ENCODE measurements at places on chromosomes 6 and 20.

- DNase-seq, result no peak
Measured at GRCh38 chr6:19999319-20000191, 162.4 kb downstream of the ID4 start.

DNA sequence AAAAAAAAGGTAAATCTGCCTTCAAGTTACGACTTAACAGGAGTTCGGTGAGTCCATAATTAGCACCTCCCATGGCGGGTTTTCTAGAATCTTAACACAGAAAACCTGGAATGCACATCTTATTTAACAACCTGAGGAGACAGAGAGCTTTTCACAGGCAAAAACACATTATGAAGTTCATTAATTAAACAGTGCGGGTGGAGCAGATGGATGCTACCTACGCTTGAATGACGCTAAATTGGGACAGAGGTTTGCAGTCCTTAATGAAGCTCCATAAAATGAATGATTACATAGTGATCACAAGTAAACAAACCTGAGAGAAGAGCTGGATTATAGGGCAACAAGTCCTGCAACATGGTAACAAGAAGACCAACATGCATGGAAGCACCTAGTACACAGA is 81.0 kb downstream of the INSM1 start:
- DNase-seq, result no peak

- no peak for DNase-seq
Measured at GRCh38 chr6:153251326-153251725, 120.2 kb upstream of the RGS17 start.

GRCh38 chr6:139308286-139308916 is 16.6 kb upstream of the TXLNB start:
- no peak for DNase-seq

GRCh38 chr6:35197196-35197595 is 16.6 kb upstream of the SCUBE3 start:
- DNase-seq, result no peak

GRCh38 chr20:43534791-43535350 is 24.0 kb upstream of the SGK2 start:
- no peak for DNase-seq

GRCh38 chr6:3848380-3848779 is 793 bp upstream of the FAM50B start:
- no peak for DNase-seq

GRCh38 chr20:53656293-53657202 is 62.9 kb upstream of the ZNF217 start:
- no peak for DNase-seq

GRCh38 chr20:16761305-16761829 is 13.2 kb downstream of the OTOR start:
- DNase-seq, result peak; percentile 38

- DNase-seq, result no peak
Measured at GRCh38 chr6:112501705-112502104, 154.6 kb downstream of the RFPL4B start.

DNA sequence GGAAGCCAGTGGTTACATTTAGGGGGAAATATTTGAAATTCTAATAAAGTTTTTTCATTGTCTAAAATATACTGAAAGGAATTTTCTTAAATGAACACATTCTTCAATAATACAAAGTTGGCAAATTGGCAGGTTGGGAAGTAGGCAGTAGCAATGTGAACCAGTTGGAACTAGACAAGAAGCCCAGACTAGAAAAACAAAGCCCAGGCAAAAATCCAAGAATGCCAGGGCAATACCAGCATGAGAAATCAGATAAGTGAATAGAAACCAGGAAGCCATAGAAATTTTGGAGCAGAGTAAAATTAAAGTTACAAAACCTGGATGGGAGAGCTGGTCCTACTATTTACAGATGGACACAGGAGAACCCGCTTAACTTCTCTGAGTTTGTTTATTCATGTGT is 52.2 kb downstream of the TPBG start:
- DNase-seq, result no peak

- no peak for DNase-seq
Measured at GRCh38 chr20:48467622-48468021, 360.2 kb downstream of the PREX1 start.

DNA sequence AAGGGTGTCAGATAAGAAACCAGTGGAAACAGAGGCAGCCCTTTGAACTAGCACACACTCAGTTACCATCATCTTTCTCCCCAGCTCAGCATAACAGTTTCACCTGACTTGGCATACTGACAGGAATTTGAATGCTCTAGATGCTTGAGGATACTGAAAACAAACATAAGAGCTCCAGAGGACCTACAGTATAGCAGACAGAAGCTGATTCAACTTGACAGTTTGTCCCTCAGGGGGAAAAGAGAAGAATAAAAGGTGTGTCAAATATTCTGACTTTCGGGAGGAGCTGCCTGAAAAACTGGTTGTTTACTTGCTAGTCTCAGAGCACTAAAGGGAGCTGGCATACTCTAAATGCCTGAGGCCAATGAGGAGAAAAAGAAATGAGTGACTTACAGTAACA is 35.1 kb downstream of the EYS start:
- DNase-seq, result no peak

DNA sequence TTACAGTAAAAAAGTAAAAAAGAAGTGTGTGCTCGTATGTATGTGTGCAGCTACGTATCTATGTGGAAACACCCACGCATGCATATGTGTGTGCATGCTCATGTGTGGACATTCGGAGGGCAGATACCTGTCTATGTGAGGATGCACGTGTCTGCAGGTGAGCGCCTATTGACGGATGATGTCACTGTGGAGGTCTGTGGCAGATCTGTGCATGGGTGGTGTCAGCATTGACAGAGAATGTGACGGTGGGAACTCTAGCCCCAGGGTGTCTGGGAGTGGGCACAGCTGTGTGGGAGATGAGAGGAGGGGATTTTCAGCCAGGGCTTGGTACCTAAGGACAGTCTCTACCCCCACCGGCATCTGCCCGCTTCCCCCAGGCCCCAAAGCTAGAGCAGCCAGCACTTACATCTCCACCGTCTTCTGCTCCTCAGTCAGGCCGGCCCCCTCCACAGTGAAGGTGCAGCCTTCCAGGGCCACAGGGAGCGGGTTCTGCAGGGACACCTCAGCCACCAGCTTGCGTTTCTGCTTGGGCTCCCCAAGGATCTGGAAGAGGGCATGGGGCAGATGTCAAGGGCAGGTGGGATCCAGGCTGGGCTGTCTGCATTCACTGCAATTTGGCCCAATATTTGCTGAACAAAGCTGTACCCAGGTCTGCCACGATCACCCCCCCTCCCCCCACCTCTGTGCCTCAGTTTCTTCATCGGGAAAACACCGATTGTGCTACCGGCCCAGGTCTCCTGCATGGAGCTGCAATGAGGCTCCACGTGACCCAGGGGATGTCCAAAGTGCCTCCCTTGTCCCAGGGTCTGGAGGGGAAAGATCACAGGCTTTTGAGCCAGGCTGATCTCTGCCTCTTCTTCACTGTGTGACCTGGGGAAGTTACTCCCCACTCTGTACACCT is 34.1 kb downstream of the TGM2 start:
- DNase-seq, result no peak

GRCh38 chr20:60054716-60055634 is 96.8 kb downstream of the CDH26 start:
- DNase-seq, result no peak

DNA sequence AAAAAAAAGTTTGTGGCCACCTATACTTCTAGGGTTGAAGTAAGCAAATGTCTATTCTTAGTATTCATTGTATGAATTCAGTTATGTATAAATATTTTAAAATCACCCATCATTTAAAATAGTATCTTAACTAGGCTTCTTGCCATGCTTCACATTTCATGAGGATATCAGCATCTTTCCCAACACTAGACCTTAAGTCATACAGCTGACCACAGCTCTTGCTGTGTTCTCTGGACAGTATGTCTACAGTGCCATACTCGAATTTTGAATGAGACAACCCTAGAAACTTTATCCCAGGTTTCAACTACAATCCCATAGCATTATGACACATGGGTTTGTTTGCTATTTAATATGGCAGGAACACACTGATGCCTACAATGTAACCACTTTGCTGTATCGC is 5.2 kb downstream of the TXNDC5 start:
- DNase-seq, result no peak

- DNase-seq, result no peak
Measured at GRCh38 chr6:140541288-140541687, 1166.8 kb upstream of the CITED2 start.

- no peak for DNase-seq
Measured at GRCh38 chr6:108581237-108581931, 20.7 kb downstream of the FOXO3 start.

- no peak for DNase-seq
Measured at GRCh38 chr20:24948939-24949679, at the start of gene CST7. TSS of gene CST7 (plus strand) at chr20:24949269. CDS start at chr20:24949506, 237 bp downstream.

DNA sequence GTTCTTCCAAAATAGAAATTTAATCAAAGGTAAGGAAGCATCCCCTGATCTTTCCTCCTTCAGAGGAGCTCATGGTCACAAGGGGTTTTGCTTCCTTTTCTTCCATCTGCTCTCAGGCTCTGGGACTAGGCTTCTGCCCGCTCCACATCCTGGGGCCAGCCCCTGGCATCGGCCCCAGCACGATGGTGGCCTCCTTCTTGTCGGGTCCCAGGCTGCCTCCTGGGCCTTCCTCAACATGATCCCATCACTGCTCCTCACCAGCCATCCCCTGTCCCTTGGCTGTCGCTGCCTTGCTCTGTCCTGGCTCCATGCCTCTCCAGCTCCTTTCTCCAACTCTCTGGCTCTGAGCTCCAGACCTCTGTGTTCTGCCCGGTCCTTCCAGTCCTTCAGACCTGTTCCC is 4.1 kb downstream of the PHACTR3 start:
- DNase-seq, result no peak

- DNase-seq, result no peak
Measured at GRCh38 chr6:52186480-52186879, 305 bp downstream of the IL17A start.

- no peak for DNase-seq
Measured at GRCh38 chr6:40671001-40671693, 84.0 kb upstream of the LRFN2 start.

DNA sequence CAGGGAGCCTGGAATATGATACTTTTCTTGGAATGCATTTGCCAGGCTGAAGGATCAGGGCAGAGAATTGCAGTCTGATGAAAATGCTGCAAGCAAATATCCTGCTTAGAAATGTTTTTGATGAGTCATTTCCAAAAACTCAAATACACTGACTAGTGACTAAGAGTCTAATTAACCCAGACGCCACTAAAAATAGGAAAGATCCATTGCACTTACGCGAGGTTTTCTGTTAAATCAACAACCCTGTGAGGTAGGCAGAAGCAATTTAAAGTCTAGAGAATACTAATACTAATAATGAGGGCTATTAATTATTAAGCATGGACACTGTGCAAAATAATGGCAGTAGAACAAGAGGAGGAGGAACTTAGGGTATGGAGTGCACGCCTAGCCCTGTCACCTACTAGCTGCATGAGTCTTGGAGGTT is 130.1 kb upstream of the DOK5 start:
- DNase-seq, result peak; percentile 69

GRCh38 chr6:90025523-90026061 is 131.3 kb downstream of the GJA10 start:
- no peak for DNase-seq

- no peak for DNase-seq
Measured at GRCh38 chr20:44038681-44039123, 124.0 kb downstream of the TOX2 start.

- DNase-seq, result no peak
Measured at GRCh38 chr20:63317601-63318291, 24.8 kb downstream of the COL20A1 start.

GRCh38 chr6:147653631-147654030 is 145.1 kb downstream of the SAMD5 start:
- DNase-seq, result no peak

DNA sequence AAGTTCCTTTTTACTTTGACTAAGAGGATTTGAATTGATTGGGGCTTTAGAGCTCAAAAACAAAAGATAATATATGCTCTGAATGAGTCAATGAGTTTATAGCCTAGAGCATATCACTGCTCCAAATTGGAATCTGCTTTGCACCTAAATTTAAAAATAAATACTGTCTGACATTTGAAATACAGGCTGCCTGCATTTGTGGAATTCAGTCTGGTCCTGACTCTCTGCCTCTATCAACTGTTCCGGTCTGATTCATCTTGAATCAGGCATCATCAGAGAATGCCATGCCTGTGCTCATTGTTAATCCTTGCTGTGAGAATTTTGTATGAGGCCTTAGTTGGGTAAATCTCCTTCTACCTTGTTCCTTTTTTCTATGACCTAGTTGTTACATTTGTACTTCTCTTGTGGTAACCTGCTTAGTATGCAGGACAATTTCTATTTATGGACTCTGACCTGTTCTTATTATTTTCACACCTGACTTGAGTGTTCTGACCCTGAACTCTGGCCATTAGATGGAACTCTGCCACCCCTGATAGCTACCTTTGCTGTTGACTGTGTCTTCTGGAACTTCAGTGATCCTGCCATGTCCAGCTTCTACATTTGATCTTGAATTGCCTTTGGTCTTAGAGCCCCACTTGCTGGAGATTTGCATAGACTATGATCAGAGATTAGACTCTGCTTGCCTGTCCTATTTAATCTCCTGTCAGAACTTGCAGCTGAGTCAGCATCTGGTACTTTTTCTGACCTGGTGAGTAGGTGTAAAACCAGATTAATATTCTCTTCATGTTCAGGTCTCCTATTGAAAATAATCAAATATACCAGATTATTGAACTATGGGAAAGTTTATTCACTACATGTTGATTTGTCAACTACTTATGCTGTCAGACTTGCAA is 442.7 kb upstream of the HS3ST5 start:
- peak; percentile 40 for DNase-seq

- DNase-seq, result no peak
Measured at GRCh38 chr6:148235446-148235845, 107.2 kb upstream of the SASH1 start.

- DNase-seq, result no peak
Measured at GRCh38 chr6:111658462-111659154, 52.9 kb upstream of the TRAF3IP2 start.

GRCh38 chr6:53199156-53199555 is 50.5 kb upstream of the GCM1 start:
- DNase-seq, result no peak

DNA sequence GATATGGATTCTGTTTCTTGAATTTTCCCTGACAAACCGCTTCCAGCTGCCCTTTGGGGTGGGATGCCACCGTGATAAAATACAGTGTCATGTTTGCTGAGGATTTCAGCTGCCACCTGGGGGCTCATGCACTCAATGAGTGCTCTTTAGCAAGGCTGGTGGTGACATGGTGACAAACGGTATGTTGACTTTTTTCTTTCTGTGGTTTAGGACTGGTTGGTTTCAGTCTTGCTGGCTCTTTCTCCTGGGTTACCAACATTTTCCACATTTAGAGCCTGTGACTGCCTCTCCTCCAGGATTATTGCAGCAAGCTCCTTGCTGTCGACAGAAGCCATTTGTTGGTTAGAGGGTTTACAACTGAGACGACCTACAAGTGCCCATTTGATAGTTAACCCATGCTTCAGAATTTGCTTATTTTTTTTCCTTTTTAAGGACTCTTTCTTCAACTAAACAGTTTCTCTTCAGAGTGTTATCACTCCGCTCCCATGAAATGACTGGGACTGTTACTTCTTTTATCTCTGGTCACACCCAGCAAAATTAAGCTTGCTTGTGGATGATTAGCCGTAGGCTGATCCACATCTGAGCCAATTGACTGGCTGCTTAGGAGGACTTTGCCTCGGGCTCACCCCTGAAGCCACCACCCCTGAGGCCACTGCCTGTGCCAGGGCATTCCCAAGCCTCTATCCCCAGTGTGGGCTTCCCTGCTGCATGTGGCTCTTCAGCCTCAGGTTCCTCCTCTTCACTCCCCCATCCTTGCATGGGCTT is 48.4 kb upstream of the CDYL start:
- no peak for DNase-seq

Data from HS-27A (cell line).